ENCODE measurements at places on chromosomes 6 and 20.

GRCh38 chr6:35258336-35258735 lies 1.2 kb upstream of the ZNF76 start:
- DNase-seq, result no peak

GRCh38 chr6:65667916-65668656 lies 38.9 kb downstream of the EYS start:
- DNase-seq, result no peak

- DNase-seq, result peak; percentile 96
Observed at GRCh38 chr6:155382338-155382685, 68.0 kb upstream of the TFB1M start.

- no peak for DNase-seq
Observed at GRCh38 chr6:84688141-84688873, 76.1 kb downstream of the TBX18 start.

DNA sequence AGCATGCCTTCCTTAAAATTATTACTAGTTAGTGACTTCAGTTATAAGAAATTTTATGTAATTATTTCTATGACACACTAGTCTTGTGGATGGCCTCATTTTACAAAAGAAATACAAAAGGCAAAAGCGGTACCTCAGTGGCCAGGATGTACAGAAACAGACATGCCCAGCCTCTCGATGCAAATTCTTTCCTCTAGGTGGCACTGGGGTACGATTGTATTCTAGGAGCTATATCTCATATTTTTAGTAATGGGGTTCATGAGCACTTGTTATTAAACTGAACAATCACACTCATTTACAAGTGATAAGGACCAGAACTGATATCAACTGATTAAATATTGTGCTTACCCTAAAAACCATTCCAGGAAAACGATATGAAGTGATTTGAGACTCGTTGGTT lies 59.8 kb downstream of the SOD2 start:
- DNase-seq, result peak; percentile 27

GRCh38 chr6:149366267-149366921 lies 33.7 kb upstream of the SUMO4 start:
- DNase-seq, result no peak

DNA sequence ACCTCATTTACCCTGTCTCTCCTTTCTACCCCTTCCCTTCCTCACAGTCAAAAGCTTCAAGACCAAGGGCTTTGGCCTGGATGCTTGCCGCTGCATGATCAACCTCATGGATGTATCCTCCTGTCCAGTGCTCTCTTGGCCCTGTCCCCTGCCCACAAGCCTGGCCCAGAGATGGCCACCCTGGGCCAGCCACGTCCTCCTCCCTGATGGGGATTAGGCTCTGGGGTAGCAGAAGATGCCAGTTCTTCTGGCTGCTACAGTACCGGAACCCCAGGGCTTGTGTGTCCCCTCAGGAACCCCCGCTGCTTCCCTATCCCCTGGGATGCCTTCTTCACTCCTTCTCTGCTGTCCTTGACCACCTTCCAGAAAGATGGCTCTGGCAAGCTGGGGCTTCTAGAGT lies 22.3 kb downstream of the CAPN11 start:
- DNase-seq, result no peak

- DNase-seq, result no peak
Observed at GRCh38 chr20:63322146-63322932, 29.4 kb downstream of the COL20A1 start.

DNA sequence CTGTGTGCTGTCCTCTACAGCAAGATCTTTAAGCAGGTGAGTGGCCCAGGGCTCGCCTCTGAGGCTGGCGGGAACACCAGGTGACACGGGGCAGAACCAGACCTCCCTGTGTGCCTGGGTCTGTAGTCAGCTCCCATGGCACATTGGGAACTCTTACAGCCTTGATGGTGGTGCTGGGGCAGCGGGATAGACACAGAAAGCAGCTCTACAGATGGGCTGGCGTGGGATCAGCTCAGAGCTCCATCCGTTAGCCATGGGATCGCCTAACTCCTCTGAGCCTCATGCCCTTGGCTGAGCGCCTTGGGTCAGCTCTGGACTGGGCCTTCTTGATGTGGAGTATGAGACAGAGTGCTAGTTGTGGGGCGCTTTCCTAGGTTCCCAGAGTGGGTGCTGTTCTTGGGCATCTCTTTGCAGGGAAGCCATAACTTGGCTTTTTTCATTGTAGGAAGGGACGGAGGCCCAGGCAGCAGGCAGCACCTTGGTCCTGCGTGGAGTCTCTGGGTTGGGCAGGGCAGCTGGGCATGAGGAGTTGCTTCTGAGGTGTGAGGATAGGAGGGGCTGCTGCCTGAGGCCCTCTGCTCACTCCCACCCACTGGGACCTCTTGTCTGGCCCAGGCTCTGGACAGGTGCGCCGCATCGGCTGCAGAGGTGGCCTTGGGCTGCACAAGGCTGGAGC lies 51.3 kb downstream of the EFCAB8 start:
- DNase-seq, result no peak

DNA sequence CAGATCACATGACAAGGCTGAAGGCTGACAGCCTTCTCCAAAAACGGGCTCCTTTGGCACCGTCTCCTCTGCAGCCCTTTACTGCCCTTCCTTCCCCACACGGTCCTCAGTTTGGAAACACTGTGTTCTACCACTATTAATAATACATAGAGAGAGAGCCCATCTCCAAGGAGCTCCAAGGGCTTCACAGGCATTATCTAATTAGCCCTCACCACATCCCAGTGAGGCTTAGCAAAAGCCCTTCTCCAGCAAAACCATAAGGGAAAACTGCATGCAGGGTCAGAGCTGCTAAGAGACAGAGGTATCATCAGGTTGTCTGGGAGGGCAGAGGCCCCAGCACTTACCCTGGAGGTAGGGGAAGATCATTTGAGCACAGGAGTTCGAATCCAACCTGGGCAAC lies 169.3 kb upstream of the JARID2 start:
- no peak for DNase-seq

DNA sequence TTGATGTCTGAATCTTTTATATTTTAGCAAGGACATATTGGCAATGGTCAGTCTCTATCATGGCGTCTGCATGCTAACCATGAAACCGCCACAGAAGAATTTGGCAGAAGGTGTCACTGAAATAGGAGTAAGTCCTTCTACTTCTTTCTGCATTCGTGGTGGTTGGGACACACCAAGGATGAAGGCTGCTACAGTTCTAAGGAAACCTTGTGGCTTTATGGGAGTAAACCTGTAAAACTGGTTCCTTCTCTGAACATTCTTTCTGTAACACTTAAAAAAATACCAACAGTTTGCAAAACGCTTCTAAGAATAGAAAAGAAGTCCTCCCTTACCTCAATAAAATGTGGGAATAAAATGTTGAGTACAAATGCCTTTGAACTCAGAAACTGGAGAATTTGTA lies 195.3 kb downstream of the SLC24A3 start:
- DNase-seq, result no peak

DNA sequence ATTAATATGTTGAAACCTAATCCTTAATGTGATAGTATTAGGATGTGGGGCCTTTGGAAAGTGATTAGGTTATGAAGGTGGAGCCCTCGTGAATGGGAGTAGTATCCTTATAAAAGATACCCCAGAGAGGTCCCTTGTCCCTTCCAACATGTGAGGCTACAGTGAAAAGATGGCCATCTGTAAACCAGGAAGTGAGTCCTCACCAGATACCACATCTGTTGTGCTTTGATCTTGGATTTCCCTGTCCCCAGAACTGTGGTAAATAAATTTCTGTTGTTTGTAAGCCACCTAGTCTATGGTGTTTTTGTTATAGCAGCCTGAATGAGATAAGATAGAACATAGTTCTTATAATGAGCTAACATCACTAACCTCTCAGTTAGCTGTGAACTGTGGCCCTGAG lies 16.6 kb upstream of the CALHM6 start:
- DNase-seq, result no peak

DNA sequence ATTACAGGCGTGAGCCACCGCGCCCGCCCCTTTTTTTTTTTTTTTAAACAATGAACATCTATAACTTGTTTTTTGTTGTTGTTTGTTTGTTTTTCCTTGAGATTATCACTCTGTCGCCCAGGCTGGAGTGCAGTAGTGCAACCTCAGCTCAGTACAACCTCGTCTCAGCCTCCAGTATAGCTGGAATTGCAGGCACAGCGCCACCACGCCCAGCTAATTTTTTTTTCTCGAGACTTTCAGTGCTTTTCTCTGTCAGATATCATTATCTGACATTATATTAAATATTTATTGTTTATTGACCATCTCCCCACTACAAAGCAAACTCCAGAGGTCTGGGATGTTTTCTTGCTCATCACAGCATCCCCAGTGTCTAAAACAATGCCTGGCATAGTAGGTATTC lies 2.3 kb upstream of the DLK2 start:
- DNase-seq, result no peak

DNA sequence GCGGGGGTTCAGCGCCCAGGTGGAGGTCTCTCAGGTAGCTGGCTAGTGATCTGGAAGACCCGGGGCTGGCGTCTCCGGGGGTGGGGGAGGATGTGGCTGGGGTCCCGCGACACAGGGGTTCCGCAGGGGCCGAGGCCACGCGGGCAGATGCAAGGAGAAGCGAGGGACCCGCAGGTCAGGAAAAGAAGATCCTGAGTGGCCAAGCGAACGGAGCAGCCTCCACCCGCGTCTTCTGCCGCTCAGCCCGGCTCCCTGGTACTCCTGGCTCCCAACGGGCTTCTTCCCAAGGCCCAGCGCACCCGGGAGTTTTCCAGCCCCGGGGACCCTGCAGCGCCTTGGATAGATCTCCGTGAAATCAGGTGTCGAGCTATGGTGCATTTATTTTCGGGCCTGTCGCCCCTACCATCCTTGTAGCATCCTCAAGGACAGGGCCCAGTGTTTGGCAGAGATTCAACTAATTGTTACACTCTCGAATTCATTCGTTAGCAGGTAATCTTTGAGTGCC lies 682 bp upstream of the CHD6 start:
- no peak for DNase-seq

- no peak for DNase-seq
Observed at GRCh38 chr6:159259441-159260125, 90.4 kb downstream of the FNDC1 start.

- DNase-seq, result no peak
Observed at GRCh38 chr6:89789980-89790379, 29.6 kb downstream of the MDN1 start.

DNA sequence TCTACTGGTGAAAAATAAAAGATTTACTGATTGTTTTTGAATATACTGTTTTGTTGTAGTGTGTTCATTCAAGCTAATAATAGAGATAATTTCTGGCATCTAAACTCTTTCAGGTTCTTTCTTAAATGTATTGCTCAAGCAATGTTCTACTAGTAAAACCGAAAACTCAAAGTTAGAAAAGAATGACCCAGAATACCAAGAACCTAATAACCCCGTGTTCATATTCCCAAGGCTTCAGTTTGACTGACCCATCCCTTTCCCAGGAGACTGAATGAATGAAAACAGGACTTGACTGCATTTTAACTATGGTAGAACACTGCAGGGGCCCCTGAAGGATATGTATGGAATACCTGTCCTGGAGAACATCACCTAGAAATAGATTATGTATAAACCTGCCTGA lies 375.3 kb downstream of the MAFB start:
- DNase-seq, result no peak

- no peak for DNase-seq
Observed at GRCh38 chr20:4885877-4886276, 115.4 kb downstream of the SLC23A2 start.

DNA sequence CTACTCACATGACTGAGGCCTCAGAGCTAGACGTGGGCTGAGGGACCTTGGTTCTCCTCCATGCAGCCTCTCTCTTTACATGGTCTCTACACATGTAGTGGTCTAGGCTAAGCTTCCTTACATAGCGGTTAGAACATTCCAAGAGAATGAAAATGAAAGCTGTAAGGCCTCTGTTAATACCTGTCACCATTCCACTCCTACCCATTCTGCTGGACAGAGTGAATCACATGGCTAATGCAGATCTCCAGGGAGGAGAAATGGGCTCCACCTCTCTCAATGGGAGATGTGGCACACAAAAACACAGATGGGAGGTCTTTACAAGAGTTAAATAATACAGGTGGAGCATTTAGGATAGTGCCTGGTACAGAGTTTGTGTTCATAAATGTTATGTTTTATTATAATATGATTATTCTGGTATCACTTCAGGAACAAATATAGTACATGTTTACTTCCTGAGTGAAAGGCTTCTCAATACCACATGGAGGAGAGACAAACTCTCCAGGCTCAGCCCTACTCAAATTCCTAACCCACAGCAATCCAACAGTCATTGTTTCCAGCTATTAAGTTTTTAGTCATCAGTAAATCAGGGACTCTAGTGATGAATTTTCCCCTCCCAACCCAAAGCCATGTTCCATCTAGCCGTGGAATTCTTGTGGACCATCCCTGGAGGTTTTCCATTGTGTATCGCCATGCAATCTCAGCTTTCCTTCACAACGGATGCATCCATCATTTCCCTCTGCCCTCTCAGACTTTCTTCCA lies 57.9 kb downstream of the ISM1 start:
- no peak for DNase-seq

All from IMR-90 (cell line).